ENCODE measurements at places on chromosomes 1 and 21.

DNA sequence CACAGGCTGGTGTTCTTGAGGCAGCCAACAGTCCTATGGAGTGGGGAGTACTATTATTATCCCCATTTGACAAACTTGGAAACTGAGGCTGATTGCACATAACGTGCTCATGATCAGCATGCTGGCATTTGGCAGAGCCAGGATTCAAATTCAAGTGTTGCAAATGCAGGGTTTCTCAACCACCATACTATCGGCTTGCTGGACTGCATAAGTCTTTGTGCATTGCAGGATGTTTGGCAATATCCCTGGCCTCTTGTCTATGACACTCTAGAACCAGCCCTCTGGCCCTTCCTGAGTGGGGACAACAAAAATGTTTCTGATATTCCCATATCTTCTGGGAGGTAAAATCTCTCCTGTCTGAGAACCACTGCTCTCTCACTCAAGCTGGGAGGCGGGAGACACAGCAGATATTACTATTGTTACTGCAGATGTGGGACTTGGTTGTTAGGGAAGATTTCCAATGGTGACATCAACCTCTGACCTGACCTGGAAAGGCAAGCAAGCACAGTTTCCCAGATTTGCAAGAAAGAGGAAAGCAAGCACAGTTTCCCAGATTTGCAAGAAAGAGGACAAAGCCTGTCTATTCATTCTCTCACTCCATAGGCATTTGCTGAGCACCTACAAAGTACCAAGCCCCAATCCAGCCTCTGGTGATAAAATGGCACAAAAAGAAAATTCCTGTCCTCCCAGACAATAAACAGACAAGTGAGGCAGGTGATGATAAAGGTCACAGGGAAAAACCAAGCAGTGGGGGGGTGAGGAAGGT lies 1.0 kb upstream of the AADACL3 start:
- no peak for DNase-seq

DNA sequence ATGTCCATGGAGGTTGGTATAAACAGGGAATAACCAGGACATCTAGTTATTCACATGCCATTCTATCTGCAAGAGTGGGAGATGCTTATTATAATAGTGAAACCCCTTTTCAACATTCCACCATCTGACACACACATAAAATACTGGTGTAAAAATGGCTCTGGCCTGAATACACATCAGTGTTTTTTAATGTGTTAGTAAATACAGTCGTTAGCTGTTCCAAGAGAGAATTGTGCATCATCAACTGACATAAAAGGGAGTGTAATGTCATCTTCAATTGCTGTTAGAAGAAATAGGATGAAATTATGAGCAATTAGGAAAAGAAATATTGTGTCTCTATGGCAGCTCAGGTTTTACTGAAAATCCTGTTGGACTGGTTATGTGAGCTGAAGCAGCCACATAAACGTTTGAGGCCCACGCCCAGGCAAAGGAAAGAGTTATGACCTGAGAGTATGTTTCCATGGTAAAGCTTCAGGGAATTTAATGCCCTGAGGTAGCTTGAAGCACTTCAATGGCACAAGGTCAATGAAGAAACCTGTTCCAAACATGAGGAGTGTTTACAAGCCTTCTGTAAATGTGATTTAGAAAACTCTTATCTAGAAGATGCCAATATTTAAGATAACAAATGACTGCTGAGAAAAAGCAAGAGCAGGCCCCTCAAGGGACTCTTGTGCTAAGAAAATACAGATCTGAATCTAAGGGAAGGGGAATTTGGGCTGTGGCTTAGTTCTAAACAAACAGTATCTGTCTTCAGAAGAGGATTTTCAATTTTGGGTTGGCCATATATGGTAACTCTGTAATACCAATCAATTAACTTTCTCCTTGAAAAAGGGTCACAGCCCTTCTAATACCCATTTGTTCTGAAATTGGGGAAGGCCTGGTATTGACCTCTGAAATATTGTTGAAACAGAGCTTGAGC lies 384.3 kb downstream of the SEC16B start:
- DNase-seq: no peak

- DNase-seq: no peak
Measured at GRCh38 chr1:108729481-108729880, 16.8 kb downstream of the FNDC7 start.

DNA sequence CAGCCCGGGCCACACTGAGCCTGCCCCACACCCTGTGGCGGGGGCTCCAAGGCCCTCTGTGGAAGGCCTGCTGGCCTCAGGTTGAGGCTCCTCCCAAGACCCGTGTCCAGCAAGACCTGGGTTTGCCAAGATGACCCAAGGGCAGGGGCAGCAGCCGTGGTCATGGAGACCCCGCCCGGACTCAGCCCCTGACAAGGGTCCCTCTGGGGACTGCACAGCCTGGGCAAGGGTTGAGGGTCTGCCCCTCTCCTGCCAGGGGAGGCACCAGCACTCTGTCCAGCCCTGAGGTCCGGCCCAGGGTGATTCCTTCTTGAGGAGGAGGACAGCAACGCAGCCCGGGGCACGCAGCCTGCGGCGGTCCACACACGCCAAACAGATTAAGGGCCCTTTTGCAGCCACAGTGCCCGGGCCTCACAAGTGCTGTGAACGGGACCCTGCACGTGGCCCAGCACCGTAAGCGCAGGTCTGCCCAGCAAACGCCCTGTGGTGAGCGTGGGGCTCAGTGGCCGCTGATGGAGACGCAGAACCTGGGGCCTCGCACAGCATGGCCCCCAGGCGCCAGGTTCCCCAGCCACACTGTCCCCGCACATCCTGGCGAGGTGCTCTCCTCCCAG lies 3.4 kb downstream of the SPATC1L start:
- no peak for DNase-seq

DNA sequence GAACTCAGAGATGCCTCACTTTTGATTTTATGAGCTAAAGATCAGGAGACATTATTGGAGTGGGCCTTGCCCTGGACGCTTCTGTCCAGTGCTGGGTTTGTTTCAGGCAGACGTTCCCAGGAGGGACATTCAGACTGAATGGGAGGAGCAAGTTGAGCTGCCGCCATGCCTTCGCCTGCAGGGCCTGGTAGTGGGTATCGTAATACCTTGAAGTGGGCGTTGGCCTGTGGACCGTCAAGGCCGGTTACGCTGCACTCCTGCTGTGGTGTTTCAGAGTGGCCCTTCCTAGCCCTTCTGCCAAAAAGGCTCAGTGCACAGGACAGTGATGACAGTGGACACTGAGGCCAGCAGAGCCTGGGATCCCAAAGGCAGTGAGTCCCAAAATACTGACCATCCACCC lies 1.6 kb downstream of the FAM3B start:
- no peak for DNase-seq

GRCh38 chr1:232635778-232636356 lies 5.9 kb upstream of the SIPA1L2 start:
- DNase-seq: no peak

- DNase-seq: no peak
Measured at GRCh38 chr1:199447906-199448305, 579.6 kb upstream of the NR5A2 start.

GRCh38 chr1:155223047-155223446 lies 14.6 kb downstream of the MTX1 start:
- no peak for DNase-seq

GRCh38 chr1:244083383-244083943 lies 32.4 kb downstream of the ZBTB18 start:
- DNase-seq: no peak

GRCh38 chr1:46533179-46533864 lies 18.1 kb downstream of the KNCN start:
- no peak for DNase-seq

DNA sequence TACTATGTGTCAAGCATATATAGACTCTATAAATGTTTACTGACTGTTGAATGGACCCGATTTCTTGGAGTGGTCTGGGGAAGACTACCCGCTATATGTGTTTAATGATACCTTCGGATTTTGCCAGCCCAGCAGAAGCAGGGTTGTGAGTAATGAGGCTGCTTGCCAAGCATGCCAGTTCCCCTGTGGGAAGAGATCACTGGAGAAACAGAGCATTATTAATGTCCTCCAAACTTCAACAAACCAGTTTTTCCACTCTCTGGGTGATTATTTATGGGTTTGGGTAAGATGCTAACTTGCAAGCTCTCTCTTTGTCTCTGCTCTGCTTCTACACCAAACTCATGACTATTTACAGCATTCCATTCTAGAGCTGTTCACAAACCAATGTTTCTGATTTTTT lies 25.1 kb upstream of the PHGDH start:
- no peak for DNase-seq

DNA sequence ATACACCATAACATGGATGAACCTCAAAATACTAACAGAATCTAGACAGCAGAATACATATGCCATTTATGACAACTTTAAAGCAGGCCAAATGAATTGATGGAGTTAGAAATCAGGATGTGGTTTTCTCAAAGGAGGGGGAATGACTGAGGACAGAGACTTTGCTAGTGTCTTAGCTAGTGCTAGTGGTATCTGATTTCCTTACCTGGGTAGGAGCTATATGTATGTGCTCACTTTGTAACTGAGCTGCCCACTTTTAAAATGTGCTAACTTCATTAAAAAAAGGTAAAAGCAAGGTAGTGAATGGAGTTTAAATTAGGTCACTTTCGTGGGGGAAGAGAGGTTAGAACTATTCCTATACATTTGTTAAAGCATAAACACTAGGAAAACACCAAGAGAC lies 2.6 kb downstream of the GTF2B start:
- no peak for DNase-seq

GRCh38 chr1:224381880-224382548 lies 25.3 kb downstream of the CNIH4 start:
- DNase-seq: no peak

- no peak for DNase-seq
Measured at GRCh38 chr1:64906447-64906846, 59.9 kb downstream of the JAK1 start.

DNA sequence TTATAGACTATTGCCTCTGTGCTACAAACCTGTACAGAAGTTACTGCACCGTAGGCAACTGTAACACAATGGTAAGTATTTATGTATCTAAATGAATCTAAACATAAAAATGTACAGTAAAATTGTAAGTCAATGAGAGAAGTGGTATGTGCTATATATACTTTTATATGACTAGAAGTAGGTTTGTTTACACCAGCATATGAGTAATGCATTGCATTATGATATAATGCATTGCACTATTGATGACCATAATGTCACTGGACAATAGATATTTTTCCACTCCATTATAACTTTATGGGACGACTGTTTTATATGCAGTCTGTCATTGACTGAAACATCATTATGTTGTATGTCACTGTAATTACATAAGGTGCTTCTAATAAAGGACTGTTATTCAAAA lies 340.3 kb upstream of the SNX7 start:
- no peak for DNase-seq

- no peak for DNase-seq
Measured at GRCh38 chr1:183885142-183885735, 80.3 kb downstream of the RGL1 start.

GRCh38 chr21:35811191-35811806 lies 249.0 kb downstream of the SETD4 start:
- no peak for DNase-seq

DNA sequence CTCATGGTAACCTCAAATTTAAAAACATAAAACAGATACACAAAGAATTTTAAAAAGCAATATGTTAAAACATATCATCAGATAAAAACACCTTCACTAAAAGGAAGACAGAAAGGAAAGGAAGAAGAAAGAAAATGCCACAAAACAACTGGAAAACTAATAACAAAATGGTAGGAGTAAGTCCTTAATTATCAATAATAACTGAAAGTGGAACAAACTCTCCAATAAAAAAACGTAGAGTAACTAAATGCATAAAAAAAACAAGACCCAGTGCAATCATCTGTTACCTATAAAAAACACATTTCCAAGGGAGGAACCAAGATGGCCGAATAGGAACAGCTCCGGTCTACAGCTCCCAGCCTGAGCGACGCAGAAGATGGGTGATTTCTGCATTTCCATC lies 47.1 kb upstream of the ACADM start:
- no peak for DNase-seq

- DNase-seq: no peak
Measured at GRCh38 chr1:48718116-48718630, 58.5 kb downstream of the BEND5 start.

- no peak for DNase-seq
Measured at GRCh38 chr1:235313931-235314678, 13.9 kb downstream of the ARID4B start.

GRCh38 chr1:216521477-216521876 lies 98.2 kb upstream of the USH2A start:
- no peak for DNase-seq

DNA sequence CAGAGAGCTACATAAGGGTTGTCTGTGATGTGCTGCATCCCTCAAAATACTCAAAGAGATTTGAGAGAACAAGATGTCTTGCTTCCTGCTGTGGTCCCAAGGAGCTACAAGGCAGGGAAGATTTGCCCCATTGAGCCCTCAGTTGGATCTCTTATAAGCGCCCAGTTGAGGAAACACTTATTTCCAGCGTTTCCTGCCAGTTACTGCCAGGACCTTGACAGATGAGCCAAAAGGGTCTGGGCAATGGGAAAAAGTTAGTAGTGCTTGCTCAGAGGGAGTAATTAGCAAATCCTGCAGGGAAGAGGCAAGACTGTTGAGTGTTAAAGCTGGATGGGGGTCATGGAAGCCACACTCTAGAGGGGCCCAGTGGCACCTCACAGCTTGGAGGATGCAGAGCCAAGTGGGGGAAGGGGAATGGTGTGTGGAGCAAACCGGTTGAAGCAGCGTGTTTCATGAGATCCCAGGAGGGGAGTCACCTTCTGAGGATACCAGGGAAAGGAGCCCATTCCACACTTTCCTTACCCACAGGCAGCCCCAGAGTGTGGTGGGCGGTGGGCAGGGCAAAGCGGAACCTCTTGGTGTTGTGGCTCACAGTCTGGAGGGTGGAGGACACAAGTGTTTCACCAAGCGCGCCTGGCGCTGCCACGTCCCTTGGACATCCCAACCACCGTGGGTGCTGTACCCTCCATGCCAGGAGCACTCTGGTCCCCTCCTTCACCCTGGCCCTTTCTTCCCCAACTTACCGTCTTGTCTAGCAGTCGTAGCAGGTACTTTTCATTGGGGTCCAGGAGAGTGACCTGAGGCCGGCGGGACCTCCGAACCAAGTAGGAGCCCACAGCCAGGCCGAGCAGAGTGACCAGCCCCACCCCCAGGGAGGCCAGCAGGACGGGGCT lies 805 bp downstream of the CYB5R1 start:
- no peak for DNase-seq

DNA sequence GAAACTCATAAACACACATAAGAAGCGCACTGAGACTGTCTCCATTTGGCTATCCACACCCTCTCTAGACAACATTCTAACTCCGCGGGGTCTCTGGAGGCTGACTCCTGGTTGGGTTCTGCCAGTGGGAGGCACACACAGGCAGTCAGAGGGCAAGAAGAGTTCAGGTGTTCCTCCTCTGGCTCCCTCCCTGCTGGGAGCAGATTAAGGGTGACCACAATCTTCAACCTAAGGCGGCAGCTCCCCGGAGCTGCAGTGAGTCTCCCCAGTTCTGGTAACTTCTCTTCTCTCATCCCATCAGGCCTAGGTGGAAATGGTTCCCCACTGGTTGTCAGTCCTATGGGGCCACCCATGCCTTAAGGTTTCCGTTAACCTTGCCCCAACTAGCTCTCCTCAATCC lies 7.4 kb upstream of the TENT5C start:
- DNase-seq: no peak
